ENCODE measurements at places on chromosomes 5 and 9. TPM values are rescaled to one million over a fixed set of nuclear protein-coding genes. Genes with fewer than 3 reads are reported as not detected.

The PCDHB16 gene
- polyA plus RNA-seq: 3.1 TPM

The SLC46A2 gene
- polyA plus RNA-seq: 0.04 TPM

The SLC4A9 gene
- polyA plus RNA-seq: not detected

The PLAC8L1 gene
- polyA plus RNA-seq: not detected

The CERT1 gene
- polyA plus RNA-seq: 31.0 TPM

The REEP2 gene
- polyA plus RNA-seq: 8.0 TPM

The NIPAL4 gene
- polyA plus RNA-seq: not detected

The GPR150 gene
- polyA plus RNA-seq: 0.05 TPM

The TIGD6 gene
- polyA plus RNA-seq: 7.6 TPM

The TMC1 gene
- 0.12 TPM for polyA plus RNA-seq

The ABO gene
- 18.5 TPM for polyA plus RNA-seq

The NEUROG1 gene
- 0.06 TPM for polyA plus RNA-seq

The TAF11L12 gene
- polyA plus RNA-seq: not detected

The IFNA2 gene
- not detected for polyA plus RNA-seq

The INSL4 gene
- not detected for polyA plus RNA-seq

The CARD9 gene
- 0.61 TPM for polyA plus RNA-seq

The NMUR2 gene
- not detected for polyA plus RNA-seq

The ANKRD18A gene
- polyA plus RNA-seq: 0.06 TPM

The ERBIN gene
- polyA plus RNA-seq: 31.0 TPM

The ACTL7B gene
- polyA plus RNA-seq: 0.10 TPM

The PWWP2A gene
- 20.5 TPM for polyA plus RNA-seq

The AGXT2 gene
- polyA plus RNA-seq: 0.15 TPM

The KLHL9 gene
- 14.3 TPM for polyA plus RNA-seq

The TAF1L gene
- polyA plus RNA-seq: not detected

The NIM1K gene
- 0.47 TPM for polyA plus RNA-seq

The QRFP gene
- not detected for polyA plus RNA-seq

The C5orf52 gene
- not detected for polyA plus RNA-seq

The C9 gene
- polyA plus RNA-seq: not detected

The PDE8B gene
- 10.6 TPM for polyA plus RNA-seq

The SCGB3A1 gene
- not detected for polyA plus RNA-seq

The HAPLN1 gene
- polyA plus RNA-seq: 0.44 TPM

The GPX8 gene
- polyA plus RNA-seq: 58.8 TPM

The LIX1 gene
- not detected for polyA plus RNA-seq

The TAF11L10 gene
- polyA plus RNA-seq: not detected

The CDH9 gene
- polyA plus RNA-seq: not detected

The KIAA0825 gene
- 1.5 TPM for polyA plus RNA-seq

The INSYN2B gene
- 0.12 TPM for polyA plus RNA-seq

The MEF2C gene
- 73.8 TPM for polyA plus RNA-seq

The ISL1 gene
- not detected for polyA plus RNA-seq

The MAMDC2 gene
- 25.9 TPM for polyA plus RNA-seq
